Suprapubic skin (tissue), 4 donors: ENCODE measurements at places on chromosomes 2 and 18.

DNA sequence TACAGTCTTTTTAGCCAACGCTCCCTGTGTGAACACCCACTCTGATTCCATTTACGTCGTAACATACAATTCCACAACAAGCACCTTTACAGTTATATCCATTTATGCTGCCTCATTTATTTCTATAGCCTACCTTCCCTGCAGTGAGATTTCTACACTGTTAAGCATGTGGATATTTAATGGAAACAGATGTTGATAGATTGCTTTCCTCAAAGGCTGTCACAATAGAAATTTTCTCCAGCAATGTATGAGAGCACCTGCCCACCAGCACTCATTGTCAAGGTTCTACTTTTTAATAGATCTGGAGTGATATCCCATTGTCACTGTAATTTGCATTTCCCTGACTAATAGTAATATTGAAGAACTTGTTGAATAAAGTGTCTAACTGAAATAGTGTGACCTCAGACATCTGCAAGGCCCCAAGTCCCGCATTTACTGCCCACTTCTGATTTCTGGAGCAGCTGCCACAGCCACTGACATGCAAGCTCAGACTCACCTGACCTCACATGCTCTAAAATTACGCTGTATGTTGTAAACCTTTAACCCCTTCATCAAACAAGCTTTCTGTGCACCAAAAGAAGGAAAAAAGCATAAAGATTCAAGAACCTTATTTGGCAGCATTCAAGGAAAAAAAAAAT, 295.1 kb downstream of the CNTNAP5 start:
- DNase-seq = no peak

DNA sequence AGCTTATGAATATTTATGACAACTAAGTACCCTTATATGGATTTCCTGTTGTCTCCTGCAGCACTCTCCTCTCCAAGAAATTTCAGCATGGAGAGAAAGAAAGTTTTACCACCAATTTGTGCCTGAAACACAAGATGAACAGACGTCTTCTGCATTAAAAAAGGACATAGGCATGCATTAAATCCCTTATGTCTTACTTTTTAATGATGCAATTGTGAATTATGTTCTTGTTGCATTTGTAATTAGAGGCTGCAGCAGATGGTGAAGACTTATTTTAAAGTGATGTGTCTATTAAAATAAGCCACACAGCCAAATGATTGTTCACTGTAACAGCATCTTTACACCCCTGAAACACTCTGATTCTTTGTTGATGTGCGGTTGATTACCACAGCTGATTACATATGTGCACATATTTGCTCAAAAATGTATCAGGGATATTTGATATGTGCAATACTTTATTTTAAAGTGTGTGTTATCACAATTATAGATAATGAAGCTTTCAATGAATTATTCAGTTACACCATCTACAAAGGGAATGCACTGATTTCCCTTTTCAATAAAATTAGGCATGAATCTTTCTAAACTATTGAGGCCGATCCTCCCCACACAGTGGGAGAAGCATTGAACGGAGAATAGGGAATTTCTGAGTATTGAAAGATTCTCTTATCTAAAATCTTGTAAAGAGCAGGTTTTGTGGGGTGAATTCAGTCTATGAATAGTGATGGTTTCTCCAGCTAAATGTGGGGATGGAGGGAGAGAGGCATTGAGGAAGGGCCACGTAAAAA, 585.1 kb downstream of the SLC4A3 start:
- no peak for DNase-seq

DNA sequence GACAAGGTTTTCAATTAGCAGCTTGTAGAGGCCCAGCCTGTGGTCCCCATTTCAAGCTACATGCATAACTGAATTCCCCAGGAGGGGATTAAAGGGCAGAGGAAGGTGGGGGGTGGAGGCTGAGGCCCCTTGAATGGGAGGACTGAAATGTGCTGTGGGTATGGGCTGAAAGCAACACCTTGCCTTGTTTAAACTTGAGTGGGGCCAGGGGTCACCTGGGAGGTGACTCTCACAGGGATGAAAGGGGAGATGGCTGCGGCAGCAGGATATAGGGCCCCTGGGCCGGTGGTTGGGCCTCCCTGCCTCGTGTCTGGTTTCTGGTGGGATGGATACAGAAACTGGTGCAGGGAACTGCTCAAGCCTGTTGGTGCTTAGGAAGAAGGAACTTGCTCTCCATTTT, 225.9 kb upstream of the SPRED2 start:
- DNase-seq = no peak

DNA sequence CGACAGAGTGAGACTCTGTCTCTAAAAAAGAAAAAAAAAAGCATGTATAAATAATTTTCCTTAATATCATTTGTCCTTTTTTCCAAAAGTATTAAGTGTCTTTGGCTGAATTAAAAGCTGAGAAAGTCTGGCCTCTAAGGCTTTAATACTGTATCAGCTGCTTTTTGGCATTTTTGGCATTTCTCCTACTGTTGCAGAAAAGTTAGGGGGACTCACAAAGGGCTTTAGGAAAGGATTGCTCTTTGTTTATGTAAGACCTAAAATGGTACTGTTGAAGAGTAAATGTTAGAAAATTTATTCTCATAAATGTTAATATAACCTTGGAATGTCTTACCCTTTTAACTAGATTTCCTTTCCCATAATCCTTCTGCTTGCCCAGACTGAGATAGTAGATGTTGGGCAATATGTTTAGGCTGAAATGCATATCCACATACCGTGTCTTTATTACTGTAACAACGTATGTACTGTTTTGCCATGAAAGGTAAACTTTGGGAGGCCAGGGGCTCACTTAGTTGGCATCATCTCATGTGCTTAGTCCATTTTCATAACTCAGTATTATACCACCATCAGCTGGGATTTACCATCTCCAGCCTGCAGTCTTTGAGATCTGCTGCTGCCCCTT, 18.0 kb upstream of the STON1 start:
- no peak for DNase-seq

- DNase-seq = no peak
Measured at GRCh38 chr18:1875219-1875618, 696.1 kb downstream of the METTL4 start.

- DNase-seq = no peak
Measured at GRCh38 chr2:12587729-12588522, 128.8 kb upstream of the TRIB2 start.

GRCh38 chr2:795531-796041, 118.4 kb upstream of the TMEM18 start:
- DNase-seq = no peak

GRCh38 chr2:32976409-32977063, 29.8 kb downstream of the LTBP1 start:
- DNase-seq = no peak

GRCh38 chr18:68739462-68739861, 24.6 kb upstream of the TMX3 start:
- DNase-seq = no peak

GRCh38 chr2:67812682-67813081, 250.1 kb downstream of the C1D start:
- DNase-seq = no peak

DNA sequence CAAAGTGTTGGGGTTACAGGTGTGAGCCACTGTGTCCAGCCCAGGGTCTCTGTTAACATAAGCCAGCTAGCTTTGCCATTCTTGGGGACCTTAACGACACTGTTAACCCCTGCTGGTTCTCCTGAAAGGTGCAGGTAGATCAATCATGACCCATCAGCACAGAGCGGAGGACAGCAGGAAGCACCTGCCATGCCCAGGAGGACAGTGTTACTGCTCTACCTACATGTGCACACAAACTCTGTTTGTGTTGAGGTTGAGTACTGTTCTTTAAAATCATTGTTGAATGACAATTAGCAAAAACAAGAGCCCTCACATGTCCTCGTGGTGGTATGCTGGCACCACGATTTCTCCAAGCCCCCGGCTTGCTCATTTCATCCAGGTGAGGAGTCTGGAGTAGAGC, 120.9 kb downstream of the FAM210A start:
- DNase-seq = no peak

DNA sequence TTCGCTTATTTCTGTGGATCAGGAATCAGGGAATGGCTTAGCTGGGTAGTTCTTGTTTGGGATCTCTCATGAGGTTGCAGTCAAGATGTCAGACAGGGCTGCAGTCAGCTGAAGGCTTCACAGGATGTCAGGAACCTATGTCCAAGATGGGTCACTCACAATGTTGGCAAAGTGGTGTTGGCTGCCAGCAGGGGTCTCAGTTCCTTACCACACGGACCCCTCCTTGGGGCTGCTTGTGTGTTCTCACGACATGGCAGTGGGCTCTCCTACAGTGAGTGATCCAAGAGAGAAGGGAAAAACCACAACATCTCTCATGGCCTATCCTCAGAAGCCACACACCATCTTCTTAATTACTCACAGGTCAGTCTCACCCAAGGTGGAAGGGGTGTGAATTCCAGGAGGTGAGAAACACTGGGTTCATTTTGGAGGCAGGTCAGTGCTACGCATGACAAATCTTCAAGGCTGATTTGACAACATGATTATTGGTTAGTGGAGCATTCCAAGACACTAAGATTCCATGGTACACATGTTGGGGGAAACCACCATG, 1.3 kb upstream of the ANTXR1 start:
- DNase-seq = no peak

DNA sequence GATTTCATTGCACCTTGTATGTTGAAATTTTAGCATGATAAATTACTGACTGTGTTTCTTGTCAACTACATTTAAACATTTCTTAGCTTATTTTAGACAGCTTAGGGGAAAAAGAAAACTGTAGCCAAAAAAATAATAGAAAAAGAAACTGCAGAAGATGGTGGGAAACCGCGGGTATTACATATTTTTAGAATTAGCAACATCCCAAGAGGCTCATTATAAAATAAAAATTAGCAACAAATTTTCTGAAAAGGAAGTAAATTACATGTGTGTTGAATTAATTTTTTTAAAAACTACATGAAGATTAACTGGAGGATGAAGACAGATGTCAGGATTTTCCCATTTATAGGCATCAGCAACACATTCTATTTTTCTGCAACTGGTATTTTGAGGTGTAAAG, 4.3 kb downstream of the PELI1 start:
- DNase-seq = no peak

- DNase-seq = no peak
Measured at GRCh38 chr2:230347659-230348305, 20.8 kb downstream of the SP140L start.

DNA sequence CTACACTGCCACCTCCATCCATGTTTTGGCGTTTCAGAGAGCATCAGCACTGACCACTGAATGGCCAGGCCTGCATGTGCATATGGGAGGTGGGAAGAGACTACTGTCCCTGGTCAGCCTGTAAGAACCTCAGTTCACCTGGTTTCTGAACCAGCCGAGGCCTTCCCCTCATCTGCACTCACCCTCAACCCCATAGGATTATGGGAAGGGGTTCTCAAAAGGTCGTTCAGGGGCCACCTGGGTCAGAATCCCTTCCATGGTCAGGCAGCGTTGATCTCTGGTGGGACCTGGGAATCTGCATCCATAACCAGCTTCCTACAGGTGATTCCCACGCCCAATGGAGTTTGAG, 36.7 kb downstream of the TET3 start:
- no peak for DNase-seq

DNA sequence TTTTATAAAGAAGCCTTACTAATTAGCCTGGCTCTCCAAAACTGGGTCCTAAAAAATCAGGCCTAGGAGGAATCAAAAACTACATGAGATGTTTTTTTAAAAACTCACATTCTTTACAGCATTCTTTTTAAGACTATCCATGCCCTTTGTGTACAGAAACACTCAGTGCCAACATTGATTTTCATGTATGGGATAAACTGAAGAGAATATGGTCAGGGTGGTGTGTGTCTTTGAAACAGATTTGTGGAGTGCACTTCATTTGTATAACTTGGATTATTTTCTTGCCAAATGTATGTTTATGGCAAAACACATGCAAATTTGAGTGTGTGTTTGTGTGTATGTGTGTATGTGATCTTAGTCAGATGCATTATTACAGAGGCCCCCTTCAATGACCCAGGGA, 283.6 kb upstream of the ATP5MC3 start:
- DNase-seq = no peak

- DNase-seq = no peak
Measured at GRCh38 chr2:162317861-162318327, 590 bp downstream of the IFIH1 start.

- DNase-seq = no peak
Measured at GRCh38 chr2:136319237-136319636, 201.3 kb upstream of the CXCR4 start.

- no peak for DNase-seq
Measured at GRCh38 chr2:71453404-71454220, at the start of gene DYSF. Gene DYSF, plus strand, starts transcription at chr2:71453561.

DNA sequence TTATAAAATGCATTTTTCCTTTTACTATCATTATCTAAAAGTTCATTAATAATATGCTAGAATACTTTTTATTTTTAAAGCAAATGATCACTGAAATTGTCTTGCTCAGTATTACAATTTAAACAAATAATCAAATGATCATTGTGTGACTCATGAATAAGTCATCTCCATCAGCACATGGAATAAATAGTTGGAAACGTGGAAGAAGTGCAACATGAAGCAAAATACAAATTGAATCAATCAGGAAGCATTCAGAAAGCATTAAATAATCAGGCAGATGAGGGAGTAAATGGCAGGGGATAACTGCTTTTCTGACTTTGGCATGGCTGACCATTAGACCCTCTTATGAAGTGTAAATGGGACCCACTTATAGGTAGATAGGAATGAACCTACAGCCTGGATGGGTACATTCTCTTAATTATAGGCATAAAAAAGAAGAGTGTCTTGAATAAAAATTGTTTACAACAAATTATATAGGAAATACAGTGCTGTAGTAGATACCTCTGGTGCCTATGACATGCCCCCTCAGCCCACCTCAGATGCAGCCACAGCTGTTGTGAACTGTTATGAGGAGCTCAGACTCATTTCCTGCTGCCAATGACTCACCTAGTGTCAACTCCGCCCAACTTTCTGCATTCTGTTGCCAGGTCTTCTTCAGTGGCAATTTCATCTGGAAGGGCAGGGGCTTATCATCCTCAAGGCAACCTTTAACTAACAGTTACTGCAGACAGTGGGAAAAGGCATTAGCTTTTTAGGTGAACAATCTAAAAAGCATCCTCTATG, 936.0 kb downstream of the TRIB2 start:
- DNase-seq = no peak

- no peak for DNase-seq
Measured at GRCh38 chr2:148739454-148740105, 95.0 kb downstream of the EPC2 start.

DNA sequence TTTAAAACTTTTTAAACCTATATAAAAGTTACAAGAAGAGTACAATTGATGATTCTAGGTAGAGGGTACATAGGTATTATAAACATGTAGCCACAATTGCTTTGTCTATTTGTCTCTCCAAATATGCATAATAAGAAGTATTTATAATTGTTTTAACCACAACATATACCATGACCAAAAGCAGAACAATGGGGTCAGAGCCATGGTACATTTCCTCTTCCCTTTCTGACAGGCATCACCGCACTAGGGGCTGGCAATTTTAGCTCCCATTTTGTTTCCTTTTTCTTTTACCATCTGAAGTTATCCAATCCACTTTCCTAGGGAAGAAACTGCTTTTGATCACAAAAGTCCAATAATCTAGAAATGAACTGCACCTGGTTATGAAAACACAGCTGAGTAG, 49.3 kb downstream of the TMX3 start:
- no peak for DNase-seq

GRCh38 chr18:45663403-45664045, 48.2 kb downstream of the SLC14A2 start:
- DNase-seq = no peak
